HCEC 1CT (cell line): ENCODE measurements at places on chromosomes 3 and 15.

GRCh38 chr3:68974711-68975110 is 38.8 kb downstream of the EOGT start:
- no peak for DNase-seq

- DNase-seq, result no peak
Observed at GRCh38 chr15:32029862-32030781, at the start of gene CHRNA7. Gene CHRNA7, plus strand, starts transcription at chr15:32030515. Its CDS starts 80 bp downstream, at chr15:32030595.

GRCh38 chr3:55951388-55951787 is 464.3 kb upstream of the WNT5A start:
- no peak for DNase-seq

GRCh38 chr15:96889734-96890480 is 559.4 kb downstream of the NR2F2 start:
- peak; percentile 11 for DNase-seq

DNA sequence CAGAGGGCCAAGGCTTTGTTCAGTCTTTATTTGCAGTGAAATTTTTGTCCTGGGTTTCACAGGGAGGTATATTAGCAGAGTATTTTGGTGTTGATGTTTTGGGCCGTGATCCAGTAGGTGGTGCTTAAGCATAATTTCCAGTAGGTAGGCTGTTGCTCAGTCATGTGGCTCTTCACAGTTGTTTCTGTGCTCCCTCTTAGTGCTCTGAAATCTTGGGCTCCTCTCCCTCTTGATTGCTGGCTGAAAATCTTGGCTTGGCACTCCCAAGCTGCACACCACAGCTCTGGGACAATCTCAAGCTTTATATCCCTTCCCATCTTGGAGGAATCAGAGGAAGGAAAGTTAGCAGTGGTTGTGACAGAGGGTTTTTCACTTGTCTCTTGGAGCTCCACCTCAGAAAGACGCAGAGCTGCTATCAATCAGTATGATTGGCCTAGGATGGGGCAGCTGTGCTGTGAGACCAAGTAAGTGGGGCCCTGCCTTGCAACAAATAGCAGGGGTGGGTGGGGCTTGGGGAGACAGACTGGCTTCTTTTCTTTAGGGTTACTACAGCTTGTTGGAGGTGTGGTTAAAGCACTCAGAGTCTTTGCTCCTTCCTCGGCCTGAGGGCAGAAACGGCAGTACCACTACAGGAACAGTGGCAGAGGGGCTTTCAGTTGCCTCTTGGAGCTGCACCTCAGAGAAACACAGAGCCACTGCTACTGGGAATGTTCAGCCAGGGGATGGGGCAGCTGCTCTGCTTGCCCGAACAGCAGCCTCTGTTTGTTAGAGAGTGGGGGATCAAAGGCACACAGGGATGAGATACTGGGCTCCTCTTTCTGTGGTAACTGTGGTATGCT is 627.0 kb downstream of the SI start:
- peak; percentile 35 for DNase-seq

GRCh38 chr3:131731709-131732108 is 228.9 kb upstream of the MRPL3 start:
- no peak for DNase-seq
